ENCODE measurements at places on chromosomes 3 and 15.

- peak; percentile 10 for DNase-seq
These were observed 106.5 kb downstream of the TPRA1 start for GRCh38 chr3:127483902-127484591.

DNA sequence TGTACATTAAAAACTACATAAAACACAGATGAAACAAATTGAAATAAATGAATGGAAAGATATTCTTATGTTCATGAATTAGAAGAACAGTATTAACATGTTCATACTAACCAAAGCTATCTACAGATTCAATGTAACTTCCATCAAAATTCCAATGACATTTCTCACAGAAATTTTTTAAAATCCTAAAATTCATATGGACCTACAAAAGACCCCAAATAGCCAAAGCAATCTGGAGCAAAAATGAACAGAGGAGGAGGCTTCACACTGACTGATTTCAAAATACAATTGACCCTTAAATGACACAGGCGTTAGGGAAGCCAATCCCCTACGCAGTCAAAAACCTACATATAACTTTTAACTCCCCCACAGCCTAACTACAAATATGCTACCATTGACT lies 39.4 kb downstream of the KPNA1 start:
- DNase-seq = no peak

DNA sequence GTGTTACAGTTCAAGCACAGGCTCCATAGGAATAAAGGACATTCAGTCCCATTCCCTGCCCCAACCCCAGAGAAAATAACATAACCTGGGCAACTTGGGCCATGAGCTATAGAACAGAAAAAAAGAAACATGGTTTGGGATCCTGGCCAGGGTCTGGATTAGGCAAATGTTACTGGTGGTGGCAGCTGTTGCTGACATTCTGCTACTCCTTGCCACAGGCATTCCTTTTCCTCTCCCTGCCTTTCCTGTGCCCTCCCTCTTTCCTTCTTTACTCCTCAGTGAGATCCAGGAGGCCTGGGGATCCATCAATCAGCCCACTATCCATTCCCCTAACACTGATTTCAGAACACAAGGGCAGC lies 129.1 kb downstream of the NTRK3 start:
- DNase-seq = no peak

GRCh38 chr15:71807125-71807629 lies 3.2 kb upstream of the NR2E3 start:
- DNase-seq = no peak
